Activated CD4-positive, alpha-beta T cell treated with anti-CD3 and anti-CD28 coated beads for 4 hours (primary cell): ENCODE measurements at places on chromosomes 4 and X.

- DNase-seq, result no peak
Measured at GRCh38 chr4:31620476-31620875, 900.3 kb downstream of the PCDH7 start.

DNA sequence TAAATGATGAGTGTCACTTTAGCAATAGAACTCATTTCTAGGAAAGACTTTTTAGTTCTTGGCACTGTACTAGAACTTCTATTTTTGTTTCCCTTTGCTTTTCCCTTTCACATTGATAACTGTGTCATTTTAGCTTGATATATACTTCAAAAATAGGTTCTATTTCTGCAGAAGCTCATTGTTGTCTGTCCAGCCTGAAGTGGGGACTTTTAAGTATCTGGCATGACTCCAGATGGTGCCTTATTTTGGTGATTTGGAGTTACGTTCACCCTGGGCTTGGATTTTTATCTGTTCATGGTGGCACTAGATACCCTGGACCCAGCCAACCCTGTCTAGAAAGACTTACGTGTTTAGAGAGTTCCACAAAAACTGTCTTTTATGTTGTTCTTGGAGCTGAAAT, 3.4 kb downstream of the ABHD18 start:
- DNase-seq, result no peak

DNA sequence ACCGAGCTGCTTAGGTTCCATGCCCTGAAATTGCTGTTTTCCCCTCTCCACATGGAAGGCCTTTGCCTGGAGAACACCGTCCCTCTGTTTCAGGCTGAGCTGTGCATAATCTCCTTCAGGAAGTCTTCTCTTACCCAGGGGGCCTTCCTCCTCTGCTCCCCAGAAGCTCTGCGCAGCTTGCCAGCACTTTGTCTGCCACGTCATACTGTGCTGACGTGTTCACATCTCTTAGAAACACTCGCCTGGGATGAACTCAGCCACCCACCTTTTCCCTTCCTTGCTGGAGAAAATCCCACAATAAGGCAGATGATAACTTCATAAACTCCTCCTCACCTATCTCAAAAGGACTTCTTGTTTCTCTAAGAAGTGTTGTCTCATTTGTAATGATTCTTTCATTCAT, 110.7 kb downstream of the ARHGAP10 start:
- DNase-seq, result no peak

DNA sequence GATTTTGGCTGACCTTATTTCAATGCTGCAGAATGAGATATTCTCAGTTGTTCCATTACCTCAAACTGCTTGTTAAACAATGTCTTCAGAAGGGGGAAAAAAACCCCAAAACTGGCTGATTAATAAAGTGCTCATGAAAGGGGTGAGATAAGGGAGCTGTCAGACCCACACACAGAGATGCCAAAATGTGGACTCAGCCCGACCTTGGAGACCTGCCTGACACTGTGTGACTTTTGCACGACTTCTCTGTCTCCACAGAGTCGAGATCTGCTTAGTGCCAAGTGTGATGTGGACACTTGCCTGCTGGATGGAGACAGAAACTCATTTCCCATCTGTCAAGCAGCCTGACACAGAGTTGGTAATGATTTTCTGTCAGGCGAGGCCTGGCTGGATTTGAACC, 31.5 kb downstream of the REELD1 start:
- DNase-seq, result no peak

GRCh38 chr4:89222170-89222569, 85.4 kb downstream of the GPRIN3 start:
- no peak for DNase-seq

GRCh38 chr4:103303011-103303410, 104.9 kb upstream of the CENPE start:
- DNase-seq, result no peak
